ENCODE measurements at places on chromosomes 16 and 17.

DNA sequence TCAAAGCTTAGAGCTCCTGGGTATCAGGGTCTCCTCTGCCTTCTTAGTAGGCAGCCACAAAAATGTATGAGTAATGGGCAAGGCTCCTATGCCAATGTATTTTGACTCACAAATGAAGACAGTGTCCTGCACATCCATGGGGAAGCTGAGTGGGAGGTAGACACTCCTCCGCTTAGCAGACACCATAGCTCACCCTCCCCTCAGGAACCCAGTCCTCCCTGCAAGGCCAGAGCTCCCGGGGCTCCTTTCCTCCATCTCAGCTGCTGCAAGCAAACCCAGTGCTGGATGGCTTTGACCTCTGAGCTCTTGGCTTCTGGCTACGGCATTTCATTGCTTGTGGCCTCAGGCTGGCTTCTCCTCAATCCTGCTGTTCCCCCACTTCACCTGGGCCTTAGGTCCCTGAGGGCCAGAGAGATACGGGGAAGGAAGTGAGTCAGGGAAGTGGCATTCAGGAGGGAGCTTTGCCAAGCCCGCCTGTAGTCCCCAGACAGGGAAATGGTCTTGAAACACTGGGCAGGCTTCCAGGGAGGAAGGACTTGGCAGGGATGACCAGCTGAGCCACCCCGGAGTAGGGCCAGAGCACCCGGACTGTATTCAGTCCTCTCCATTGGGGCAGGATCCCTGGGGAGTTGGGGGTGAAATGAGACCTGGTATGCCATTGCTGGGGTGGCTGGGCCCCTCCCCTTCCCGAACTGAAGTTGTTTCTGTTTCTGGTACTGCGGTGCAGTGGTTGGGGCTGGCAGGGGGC is 4.5 kb downstream of the ABCC3 start:
- peak; percentile 93 for DNase-seq
- H3K36me3 ChIP-seq: no peaks in the 10 kb centered on the region
- H3K27me3 ChIP-seq: no peaks in the 10 kb centered on the region

- no peaks in the 10 kb centered on the region for H3K27me3 ChIP-seq
- no peaks in the 10 kb centered on the region for H3K36me3 ChIP-seq
- no peak overlapping the region for H3K4me3 ChIP-seq
- H3K27ac ChIP-seq: no peak overlapping the region
- DNase-seq: no peak
These were observed 26.3 kb downstream of the AARSD1 start for GRCh38 chr17:42937712-42938596.

DNA sequence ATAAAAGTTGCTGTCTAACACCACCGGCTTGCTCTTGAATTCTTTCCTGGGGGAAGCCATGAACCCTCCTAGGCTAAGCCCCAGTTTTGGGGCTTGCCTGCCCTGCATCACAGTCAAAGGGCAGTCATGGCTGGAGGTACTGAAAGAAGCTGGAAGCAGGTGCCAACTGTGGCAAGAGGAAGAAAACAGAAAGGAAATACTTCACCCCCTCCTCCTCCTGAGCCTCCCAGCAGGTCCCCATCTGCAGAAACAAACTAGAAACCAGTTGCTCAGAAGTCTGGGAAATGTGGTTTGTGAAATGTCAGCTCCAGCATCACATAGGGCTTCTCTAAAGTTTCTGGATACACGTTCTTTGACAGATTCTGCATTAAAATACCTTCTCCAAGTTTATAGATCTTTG is 150.0 kb upstream of the PSMD7 start:
- no peaks in the 10 kb centered on the region for H3K27me3 ChIP-seq
- DNase-seq: no peak

DNA sequence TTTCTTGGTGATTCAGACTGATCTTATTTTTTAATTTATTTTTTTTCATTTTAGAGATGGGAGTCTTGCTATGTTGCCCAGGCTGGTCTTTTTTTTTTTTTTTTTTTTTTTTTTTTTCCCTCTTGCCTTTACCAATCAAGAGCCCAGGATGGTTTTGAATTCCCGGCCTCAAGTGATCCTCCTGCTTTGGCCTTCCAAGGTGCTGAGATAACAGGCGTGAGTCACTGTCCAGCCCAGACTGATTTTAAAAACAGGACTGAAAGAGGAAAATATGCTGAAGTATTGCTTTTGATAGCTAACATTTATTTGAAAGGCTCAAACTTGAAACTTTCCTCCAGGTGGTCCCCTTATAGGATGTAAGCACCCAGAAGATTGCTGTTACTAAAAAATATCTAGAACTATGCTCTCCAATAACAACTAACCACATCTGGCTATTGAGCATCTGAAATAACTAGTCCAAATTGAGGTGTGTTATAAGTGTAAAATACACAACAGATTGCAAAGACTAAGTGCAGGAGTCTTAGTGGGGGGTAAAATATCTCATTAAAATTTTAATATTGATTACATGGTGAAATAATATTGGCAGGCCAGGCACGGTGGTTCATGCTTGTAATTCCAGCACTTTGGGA is 15.8 kb upstream of the BRIP1 start:
- no peak for DNase-seq
- no peaks in the 10 kb centered on the region for H3K27me3 ChIP-seq
- H3K4me1 ChIP-seq: no peaks in the 10 kb centered on the region

DNA sequence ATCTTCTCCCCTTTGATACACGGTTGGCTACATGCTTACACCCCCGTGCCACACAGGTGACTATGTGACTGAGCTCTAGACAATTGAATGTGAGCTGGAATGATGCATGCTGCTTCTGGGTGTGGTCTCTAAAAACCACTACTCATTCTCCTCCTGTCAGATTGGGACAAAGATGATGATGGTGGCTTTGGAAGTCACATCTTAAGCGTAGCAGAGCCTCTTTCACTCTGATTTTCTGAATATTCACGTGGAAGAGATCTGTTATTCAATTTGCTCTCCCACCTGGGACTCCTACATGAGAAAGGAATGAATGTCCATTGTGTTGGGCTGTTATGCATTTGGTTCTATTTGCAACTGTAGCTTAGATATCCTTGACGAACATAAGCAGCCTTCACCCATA is 763.6 kb upstream of the EEF2KMT start:
- no peak for DNase-seq
- no peak overlapping the region for H3K27ac ChIP-seq
- H3K4me1 ChIP-seq: no peaks in the 10 kb centered on the region
- no peaks in the 10 kb centered on the region for H3K36me3 ChIP-seq
- H3K27me3 ChIP-seq: no peaks in the 10 kb centered on the region

- no peak for DNase-seq
- peaks cover 11% of the 10 kb centered on the region for H3K4me1 ChIP-seq
- H3K27ac ChIP-seq: no peak overlapping the region
- no peaks in the 10 kb centered on the region for H3K36me3 ChIP-seq
These were observed 35.1 kb upstream of the IL34 start for GRCh38 chr16:70611224-70611598.

DNA sequence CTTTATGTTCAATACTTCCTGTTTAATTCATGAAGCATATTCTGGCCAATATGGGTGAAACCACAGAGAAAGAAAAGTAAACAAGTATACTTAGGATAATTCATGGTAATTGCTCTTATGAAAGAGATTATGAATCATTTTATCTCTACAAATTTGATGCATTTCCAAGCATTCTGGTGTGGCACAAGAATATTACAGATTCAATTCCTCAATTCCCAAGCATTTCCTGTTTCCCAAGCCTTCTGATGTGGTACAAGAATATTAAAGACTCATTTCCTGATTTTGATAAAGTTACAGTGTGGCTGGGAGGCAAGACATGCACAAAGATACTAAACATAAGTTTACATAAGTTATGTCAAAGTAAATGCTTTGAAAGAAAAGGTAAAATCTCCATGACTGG is 126.1 kb upstream of the NUDT7 start:
- no peaks in the 10 kb centered on the region for H3K27me3 ChIP-seq
- no peak overlapping the region for H3K27ac ChIP-seq
- H3K36me3 ChIP-seq: no peaks in the 10 kb centered on the region
- DNase-seq: no peak
- no peaks in the 10 kb centered on the region for H3K4me1 ChIP-seq

DNA sequence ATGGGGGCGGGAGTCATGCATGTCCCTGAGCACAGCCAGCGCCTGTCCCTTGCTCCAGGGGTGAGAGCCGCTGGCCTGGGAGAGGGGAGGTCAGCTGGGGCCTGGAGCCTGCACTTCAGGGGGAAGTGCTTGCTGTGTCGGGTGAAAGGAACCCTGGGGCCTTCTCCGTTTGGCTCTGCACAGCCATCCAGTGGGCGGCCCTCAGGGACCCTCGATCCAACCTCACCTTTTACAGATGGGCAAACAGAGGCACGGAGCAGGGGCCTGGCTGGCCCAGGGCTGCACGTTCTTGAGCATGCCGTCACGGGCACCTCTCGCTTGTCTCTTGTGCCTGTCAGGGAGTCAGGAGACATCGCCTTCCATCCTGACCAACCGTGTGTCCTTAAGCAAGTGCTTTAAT is 1.8 kb downstream of the SNX20 start:
- no peak for DNase-seq
- H3K27ac ChIP-seq: no peak overlapping the region
- no peaks in the 10 kb centered on the region for H3K27me3 ChIP-seq
- H3K4me3 ChIP-seq: no peak overlapping the region

DNA sequence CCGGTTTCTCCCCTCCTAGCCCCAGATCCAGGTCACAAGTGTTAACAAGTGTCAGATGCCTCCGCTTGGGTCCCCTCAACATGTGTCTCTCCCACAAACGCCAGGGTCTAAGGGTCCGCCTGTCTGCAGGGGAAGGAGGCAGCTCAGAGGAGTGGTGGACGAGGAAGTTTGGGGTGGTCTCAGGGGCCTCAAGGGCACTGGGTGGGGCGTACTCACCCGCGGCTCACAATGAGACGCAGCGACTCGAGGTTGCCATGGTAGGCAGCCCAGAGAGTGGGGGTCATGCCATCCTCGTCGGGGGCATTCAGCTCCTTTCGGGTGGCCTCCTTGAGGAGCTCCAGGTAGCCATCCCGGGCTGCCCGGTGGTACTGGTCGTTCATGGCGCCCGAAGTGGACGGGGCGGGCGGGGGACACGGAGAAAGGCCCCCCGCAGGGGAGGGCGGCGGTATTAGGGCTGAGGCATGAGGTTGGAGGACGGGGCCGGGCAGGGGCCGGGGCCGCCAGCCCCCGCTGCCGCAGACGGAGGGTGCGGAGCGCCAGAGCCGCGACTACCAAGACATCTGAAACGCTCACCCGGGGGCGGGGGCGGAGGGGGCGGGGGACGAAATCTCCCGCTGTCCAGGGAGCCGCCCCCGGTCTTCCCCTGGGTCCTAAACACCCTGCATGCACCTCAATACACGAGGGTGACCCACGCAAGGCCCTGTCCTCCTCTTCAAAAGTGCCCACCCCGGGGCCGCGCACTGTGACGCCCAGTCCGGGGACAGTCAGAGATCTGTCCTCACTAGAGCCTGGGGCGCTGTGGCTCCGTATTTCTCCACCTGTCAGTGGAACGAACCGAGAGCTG is at the start of gene USH1G:
USH1G (minus strand) TSS at position 562 of the 844 bp plus-strand sequence; CDS start at position 380, 182 bp downstream.
- H3K27me3 ChIP-seq: peaks cover 4% of the 10 kb centered on the region
- no peak within 1 kb of the TSS for H3K27ac ChIP-seq
- H3K4me3 ChIP-seq: peak within 1 kb of the TSS; percentile 62

DNA sequence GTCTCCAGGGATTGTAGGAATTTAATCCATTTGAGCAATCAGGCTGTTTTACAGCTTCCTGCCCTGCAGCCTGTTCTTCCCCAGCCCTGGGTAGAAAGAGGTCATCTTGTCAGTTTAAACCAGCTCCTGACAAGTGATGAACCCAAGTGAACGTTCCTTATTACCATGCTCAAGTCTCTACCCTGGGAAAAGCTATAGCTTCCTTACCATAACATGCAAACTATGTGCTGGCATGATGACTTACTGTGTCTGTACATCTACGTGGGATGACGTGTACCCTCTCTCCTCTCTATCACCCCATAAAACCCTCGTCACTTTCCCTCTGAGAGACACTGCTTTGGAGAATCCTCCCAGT is 452.2 kb downstream of the XYLT1 start:
- no peaks in the 10 kb centered on the region for H3K27me3 ChIP-seq
- H3K4me3 ChIP-seq: no peak overlapping the region
- no peaks in the 10 kb centered on the region for H3K36me3 ChIP-seq
- H3K4me1 ChIP-seq: no peaks in the 10 kb centered on the region
- DNase-seq: no peak

DNA sequence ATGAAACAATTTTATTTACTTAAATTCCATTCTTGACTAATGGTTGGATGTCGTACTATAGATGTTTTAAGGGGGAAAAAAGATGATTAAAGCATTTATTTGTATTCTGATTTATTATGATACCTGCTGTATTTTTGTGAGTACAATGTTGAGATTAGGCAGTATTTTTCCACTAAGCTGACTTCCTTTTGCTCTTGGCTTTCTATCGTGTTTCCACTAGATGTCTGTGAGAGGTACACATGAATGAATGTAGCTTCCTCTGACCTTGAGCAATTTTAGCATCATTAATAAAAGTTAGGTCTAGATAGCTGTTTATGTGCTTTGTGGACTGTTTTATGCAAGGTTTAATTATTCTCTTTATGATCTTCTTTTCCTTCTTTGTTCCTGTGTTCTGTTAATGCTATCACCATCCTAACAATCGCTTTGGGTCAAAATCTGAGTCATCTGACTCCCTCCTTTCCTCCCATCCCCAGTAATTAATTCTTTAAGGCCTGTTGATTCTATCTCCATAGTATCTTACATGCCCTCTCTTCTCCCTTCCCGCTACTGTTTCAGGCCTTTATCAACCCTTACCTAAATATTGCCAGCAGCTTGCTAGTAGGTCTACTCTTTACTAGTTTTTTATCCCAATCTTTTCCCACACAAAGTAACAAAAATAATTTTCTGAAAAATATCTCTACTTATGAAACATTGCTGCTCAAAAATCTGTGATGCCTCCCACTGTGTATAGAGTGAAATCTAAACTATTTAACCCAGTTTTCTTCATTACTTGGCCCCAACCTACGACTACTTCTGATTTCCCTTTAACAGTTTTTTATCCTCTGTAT is 76.0 kb downstream of the VMP1 start:
- H3K36me3 ChIP-seq: no peaks in the 10 kb centered on the region
- peak overlapping the region; percentile 89 for H3K27ac ChIP-seq
- peak overlapping the region; percentile 9 for H3K4me3 ChIP-seq
- peaks cover 51% of the 10 kb centered on the region for H3K4me1 ChIP-seq

DNA sequence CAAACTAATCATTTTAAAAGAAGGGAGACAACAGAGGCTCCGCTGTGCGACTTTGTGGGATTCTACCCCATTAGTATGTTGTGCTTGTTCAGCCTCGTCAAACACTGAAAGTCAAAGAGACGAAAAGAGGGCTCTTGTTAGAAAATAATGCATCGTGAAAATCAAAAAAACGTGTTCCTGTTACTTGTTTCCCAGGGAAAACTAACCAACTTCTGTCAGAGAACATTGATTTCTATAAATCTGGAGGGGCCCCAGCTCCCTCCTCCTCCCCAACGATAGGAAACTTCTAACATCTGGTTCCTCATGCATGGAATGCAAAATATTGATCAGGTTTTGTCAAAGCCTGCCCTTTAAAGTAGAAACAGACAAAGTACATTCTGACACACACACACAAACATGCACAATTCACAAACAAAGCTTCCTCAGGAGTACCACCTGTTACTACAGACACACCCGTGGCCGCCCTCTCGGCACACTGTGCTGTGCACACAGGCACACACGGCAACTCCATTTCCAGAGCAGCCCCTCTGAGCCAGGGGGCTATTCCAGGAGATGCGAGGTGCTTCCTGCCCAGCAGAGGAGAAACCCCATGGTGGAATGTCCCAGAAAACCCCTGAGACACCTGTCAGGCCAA is 151.3 kb downstream of the ZFHX3 start:
- no peaks in the 10 kb centered on the region for H3K36me3 ChIP-seq
- H3K27ac ChIP-seq: peak overlapping the region; percentile 87
- no peak overlapping the region for H3K4me3 ChIP-seq
- H3K4me1 ChIP-seq: peaks cover 48% of the 10 kb centered on the region
